Stomach (tissue), 19 donors: ENCODE measurements at places on chromosomes 7 and 10. TPM values are rescaled to one million over a fixed set of nuclear protein-coding genes. Genes with fewer than 3 reads are reported as not detected.

MMP21 gene
- not detected for total RNA-seq

GRCh38 chr7:101681170-101682007 is 52.3 kb upstream of the MYL10 start:
- no peak overlapping the region for H3K27ac ChIP-seq
- no peaks in the 10 kb centered on the region for H3K36me3 ChIP-seq
- H3K4me3 ChIP-seq = no peak overlapping the region
- no peaks in the 10 kb centered on the region for H3K27me3 ChIP-seq

- no peak overlapping the region for H3K4me3 ChIP-seq
- no peaks in the 10 kb centered on the region for H3K27me3 ChIP-seq
- peak; percentile 83 for DNase-seq
- H3K36me3 ChIP-seq = no peaks in the 10 kb centered on the region
- no peak overlapping the region for H3K27ac ChIP-seq
- no peaks in the 10 kb centered on the region for H3K4me1 ChIP-seq
These were observed 1277.1 kb downstream of the GATA3 start for GRCh38 chr10:9331583-9332008.

DNA sequence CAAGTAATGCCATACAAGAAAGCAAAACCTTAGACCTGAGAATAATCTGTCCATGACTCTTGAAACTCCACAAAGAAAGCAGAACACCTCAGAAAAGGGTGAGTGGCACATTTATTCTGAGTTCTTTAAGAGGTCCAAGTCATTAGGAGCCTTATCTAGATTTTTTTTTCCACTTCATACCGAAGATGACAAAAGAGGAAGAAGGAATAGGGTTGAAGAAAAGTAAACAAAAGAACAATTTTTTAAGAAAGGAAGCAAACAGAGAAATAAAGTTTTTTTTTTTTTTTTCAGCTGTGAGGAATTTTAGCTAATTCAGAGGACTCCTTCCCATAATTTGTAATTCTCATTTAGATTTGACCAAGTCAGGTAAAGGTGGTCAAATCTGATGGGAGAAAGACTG is 13.1 kb upstream of the MTPN start:
- DNase-seq = no peak
- no peak overlapping the region for H3K4me3 ChIP-seq
- H3K27ac ChIP-seq = no peak overlapping the region
- no peaks in the 10 kb centered on the region for H3K4me1 ChIP-seq

CDHR3 gene
- total RNA-seq = 20.2 TPM

DNA sequence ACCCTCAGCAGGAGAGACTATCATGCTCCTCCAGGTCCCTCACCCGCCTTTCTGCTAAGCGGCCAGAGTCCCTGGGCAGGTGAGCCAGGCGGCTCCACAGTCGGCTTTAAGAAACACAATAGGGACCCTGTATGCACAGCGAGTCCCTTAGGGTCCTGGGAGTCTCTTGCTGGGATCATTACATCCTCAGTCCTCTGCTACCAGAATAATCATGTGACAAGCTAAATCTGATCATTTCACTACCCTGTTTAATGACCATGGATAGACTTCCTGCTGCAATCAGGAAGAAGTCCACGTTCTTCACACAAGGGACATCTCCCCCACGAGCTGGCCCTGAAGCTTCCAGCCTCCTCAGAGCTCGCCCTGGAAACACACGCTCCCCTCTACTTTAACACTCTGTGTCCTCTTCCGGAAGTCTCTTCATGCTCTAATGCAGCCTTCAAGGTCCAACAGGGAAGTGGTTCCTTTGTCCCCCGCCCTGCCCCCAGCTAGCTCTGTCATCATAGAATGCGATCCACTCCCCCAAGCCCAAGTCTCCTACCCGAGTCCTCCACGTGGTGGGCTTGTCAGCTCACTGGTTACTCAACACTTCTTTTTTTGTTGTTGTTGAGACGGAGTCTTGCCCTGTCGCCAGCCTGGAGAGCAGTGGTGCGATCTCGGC is 101.5 kb downstream of the RNF216 start:
- H3K4me1 ChIP-seq = peaks cover 12% of the 10 kb centered on the region
- no peak overlapping the region for H3K4me3 ChIP-seq
- no peaks in the 10 kb centered on the region for H3K27me3 ChIP-seq
